ENCODE measurements at places on chromosomes 1 and 21.
A peak's percentile ranks its signal among the peaks of the same experiment; 100 is the strongest.

DNA sequence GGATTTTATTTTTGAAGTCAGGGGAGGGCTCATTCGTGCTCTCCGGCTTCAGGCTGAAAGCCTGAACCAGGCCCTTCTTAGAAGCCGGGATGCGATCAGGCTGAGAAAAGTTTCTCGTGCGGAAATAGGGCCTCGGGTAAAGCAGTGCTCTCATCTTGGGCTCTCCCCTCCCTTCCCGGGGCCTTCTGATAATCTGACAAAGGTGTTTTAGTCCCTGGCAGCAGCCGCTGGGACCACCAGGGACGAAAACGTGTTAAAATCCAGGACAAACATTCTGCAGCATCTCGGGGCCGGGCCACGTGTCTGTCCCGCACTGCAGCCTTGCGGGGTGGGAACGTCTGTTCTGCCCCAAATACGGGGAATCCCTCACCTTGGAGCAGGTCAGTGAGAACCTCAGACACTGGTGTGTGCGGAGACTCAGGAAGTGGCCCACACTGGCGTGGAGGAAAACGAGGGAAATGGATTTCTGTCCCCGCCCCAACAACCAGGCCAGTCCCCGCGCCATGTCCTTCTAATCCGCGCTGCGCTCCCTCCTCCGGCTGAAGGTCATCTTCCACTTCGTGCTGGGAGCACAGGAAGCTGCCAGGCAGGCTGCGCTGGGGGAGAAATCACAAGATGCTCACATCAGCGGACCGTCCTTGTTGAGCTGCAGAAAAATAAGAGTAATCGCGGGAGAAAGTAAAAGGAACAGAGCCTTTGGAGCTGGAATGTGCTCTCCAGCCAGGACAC, 16.6 kb upstream of the AJAP1 start:
- no peak for DNase-seq

DNA sequence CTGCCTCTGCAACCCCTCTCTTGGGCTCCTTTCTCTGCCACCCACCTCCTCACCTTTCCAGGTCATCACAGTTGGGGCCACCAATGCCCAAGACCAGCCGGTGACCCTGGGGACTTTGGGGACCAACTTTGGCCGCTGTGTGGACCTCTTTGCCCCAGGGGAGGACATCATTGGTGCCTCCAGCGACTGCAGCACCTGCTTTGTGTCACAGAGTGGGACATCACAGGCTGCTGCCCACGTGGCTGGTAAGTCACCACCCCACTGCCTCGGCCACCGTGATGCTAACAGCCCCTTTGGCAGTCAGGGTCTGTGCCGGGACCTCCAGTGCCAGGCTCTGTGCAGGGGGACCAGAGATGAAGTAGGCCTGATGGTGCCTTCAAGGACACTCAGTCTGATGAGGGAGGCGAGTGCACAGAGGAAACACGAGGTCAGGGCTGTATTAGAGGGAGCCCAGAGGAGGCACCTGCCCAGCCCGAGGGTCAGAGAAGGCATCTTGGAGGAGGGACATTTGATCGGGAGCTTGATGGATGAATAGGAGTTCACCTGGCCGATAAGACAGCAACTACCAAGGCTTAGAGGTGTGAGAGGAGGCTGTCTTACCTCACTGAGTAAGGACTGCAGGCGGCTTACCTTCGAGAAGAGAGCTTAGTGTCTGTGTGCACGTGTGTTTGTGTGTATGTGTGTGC, 18.1 kb downstream of the PCSK9 start:
- DNase-seq = no peak

DNA sequence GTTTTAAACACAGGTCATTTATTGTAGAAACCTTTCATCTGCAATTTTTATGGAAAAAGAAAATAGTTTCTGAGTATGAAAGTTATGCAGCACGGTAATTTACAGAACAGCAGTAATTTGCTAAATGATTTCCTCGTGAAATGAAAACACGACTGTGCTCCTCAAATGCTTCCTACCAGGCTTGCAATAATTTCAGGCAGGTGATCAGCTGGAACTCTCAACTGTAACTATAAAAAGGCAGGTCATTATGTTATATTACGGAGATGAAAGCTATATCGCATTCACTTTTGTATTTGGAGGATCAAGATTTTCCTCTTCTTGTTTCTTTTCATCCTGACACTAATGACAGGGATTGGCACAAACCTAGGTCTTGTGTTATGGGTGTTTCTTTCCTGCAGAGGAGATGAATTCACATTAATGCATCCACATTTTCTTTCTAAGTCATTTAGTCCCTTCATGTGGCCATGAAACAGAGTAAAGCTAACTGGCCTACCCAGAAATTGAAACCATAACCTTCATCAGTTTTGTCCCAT, 57.4 kb downstream of the SAMSN1 start:
- DNase-seq = no peak

DNA sequence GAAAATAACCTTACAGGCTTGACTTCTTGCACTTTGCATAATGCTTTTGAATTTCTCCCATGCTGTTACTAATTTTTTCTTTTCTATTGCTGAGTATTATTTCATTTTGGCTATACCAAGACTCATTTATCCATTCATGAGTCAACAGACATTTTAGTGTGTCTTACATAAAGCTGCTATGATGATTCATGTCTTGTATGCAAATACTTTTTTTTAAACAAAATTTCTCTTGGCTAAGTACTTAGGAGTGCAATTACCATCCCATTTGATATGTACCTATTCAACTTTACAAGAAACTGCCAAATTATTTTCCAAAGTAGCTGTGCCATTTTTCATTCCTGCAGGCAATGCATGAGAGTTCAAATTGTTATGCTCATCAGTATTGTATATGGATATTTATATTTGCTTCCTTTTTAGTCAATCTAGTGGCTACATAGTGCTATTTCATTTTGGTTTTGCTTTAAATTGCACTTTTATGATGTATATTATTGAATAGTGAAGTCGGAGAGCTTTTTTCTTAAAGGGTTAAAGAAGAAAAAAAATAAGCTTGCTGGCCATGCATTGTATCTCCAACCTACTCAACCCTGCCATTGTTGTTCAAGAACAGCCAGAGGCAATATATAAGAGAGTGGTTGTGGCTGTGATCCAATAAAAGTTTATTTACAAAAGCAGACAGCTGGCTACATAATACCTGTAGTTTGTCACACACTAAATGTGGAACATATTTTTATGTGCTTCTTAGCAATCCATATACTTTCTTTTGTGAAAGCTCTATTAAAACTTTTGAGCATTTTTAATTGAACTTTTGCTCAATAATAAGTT, 862.8 kb downstream of the KCNT2 start:
- peak; percentile 55 for DNase-seq

DNA sequence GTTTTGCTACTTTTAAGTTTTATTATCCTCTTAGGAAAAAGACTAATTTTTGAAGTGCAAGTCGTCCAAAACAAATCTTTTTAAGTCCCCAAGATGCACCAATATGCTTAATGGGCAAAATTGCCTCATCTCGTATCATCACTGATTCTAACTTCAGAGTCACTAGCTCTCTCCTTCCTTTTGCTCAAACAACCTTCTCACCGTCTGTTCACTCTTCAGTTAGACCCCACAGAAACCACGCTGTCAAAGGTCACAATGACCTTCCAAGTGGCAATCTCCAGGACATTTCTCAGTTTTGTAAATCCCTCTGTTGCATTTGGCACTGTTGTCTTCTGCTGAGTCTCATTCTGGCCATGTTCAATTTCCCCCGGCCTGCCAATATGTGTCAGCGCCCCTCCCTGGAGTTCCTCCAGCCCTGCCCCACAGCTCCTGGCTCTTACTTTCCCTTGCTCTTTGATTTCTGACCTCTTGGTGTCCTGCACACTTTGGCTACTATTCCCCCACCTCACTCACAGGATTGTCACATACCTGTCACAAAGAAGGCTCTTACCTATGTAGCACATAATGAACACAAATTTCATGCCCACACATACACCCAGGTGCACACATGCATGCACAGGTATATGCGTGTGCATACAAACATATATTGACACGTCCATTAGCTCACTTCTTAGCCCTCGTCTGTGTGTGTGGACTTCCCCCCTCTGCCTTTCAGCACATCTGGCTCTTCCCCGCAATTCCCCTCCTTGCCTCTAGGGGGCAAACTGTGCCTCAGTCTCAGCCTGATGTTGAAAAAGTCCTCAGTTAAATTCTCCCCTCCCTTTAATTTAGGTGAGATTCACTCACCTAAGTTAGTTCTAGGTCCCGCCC, 354.0 kb upstream of the DUSP10 start:
- DNase-seq = peak; percentile 14

- DNase-seq = no peak
These were observed 28.0 kb upstream of the KCNA10 start for GRCh38 chr1:110547017-110547416.

DNA sequence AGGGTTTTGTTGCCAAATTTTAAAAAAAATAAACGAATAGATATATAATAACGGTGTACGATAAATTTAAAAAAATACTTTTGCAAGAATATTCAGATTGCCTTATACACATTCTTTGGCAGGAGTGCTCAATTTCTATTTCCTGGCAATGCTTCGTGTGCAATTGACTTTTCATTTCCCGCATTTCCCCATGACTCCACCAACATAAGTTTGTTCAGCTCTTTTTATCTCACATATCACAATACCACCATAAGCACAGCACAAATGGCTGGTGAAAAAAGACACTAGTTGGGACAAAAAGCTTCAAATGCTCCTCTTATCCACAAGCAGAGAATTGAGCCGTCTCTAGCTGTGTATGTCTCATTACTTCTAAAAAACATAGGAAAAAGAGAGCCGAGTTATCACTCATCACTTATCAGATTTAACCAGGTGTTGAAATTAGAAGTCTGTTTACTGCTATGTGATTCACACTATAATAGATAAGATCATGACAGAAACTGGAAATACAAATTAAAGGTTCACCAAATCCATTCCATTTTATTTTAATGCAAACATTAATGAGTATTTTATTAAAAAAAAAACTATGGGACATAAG, 28.9 kb upstream of the RGS1 start:
- DNase-seq = no peak

- no peak for DNase-seq
These were observed 111.3 kb downstream of the RPS6KC1 start for GRCh38 chr1:213162338-213162737.

- DNase-seq = no peak
These were observed 29.4 kb downstream of the ALG14 start for GRCh38 chr1:95043141-95043980.

- peak; percentile 89 for DNase-seq
These were observed 12.9 kb upstream of the SPEN start for GRCh38 chr1:15834406-15835204.

DNA sequence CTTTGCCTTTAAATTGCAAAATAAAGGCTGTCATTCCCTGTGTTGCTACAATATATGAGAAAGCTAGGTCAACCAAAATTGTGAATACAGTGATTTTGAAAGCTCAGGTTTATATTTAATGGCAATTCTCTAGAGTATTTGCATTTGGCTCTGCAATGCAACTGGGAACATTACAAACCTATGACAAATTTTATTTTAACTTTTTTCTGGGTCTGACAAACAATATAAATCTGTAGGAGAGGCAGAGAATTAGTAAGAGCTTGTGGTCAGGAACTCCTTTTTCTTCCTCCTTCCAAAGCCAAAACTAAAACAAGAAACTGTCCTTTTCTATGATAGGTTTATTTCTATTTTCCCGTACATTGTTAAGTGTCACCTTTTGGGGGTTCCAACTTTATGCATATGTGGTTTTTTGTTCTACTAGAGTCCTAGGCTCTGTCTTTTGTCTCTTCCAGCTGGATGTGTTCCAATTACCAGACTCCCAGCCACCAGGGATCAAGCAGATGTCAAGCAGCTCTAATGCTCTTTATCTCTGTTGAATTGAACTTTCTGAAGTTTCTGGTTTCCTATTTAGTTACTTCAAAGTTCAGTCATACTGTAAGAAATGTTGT, 106.9 kb downstream of the ASH1L start:
- DNase-seq = no peak
